ENCODE measurements at places on chromosomes 12 and 14.

GRCh38 chr14:45699471-45699870 lies 446.5 kb upstream of the MIS18BP1 start:
- no peak for DNase-seq

- no peak for DNase-seq
Measured at GRCh38 chr12:12357719-12358461, 1.0 kb downstream of the BORCS5 start.

DNA sequence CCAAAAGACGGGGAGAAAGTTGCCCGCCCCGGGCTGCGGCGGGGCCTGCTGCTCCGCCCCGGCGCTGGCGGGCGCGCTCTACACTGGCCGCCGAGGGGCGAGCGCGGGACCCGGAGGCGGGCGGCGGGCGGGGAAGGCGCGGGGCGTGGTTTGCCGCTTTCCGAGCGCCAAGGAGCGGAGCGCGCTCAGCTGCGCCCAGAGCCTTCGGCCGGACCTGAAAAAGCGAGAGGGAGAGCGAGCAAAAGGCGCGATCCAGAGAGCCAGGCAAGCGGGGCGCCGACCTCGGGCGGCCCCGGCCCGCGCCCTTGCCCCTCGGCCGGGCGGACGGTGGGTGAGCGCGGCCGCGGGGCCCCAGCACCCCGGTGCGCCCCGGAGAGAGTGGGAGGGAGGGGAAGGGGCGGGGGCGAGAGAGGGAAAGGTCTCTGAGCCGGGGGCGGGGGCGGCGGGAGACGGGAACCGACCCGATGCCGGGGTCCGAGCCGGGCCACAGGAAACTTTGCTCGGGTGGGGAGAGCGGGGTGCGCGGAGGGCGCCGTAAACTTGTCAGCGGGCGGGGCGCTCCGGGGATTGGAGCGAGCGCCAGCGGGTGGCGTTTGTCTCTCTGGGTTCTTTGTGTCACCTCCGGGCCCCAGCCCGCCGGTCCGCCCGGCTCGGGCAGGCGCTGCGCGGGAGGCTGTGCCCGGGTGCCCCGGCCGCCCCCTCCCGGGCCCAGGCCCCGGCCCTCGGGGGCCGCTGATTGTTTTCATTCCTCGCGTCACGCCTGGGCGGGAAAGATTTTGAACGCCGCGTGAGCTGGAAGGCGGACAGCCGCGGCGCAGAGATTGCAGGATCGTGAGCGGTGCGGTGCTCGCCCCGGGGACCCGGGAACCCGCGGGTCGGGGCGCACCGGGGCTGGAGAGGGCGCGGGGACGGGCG lies at the start of gene SYNE2:
Gene SYNE2, plus strand, starts transcription at position 188 of the 915 bp plus-strand sequence. CDS start 56,145 bp downstream, outside the sequence.
- DNase-seq = peak; percentile 38

DNA sequence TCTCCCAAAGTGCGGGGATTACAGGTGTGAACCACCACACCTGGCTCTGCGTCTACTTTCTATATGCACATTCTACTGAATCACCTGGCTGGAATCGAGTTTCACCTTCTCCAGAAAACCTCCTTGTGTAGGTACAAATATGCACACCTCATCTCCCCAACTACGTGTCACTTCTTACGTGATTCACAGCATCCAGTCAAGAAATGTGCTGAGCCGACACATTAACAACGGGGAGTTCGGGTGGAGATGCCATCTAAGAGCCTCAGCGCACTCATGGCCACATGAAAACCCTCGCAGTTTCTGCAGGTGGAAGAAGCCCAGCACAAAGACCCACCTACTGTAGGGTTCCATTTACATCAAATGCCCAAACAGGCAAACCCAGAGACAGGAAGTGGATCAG lies 29.3 kb downstream of the P2RX2 start:
- DNase-seq = no peak

- peak; percentile 80 for DNase-seq
Measured at GRCh38 chr12:98403936-98404335, 111.5 kb upstream of the TMPO start.

- no peak for DNase-seq
Measured at GRCh38 chr12:575129-575502, 88.1 kb downstream of the NINJ2 start.

GRCh38 chr12:91017511-91018263 lies 12.9 kb upstream of the EPYC start:
- DNase-seq = no peak

- no peak for DNase-seq
Measured at GRCh38 chr12:93789767-93790166, 112.6 kb downstream of the CRADD start.

GRCh38 chr14:75063491-75064204 lies at the start of gene ACYP1:
Gene ACYP1, minus strand, starts transcription at chr14:75064024. Its CDS starts 471 bp downstream, at chr14:75063553.
- peak; percentile 94 for DNase-seq

GRCh38 chr12:52611080-52611468 lies 7.3 kb downstream of the KRT73 start:
- DNase-seq = no peak

- no peak for DNase-seq
Measured at GRCh38 chr14:71089971-71090370, 182.7 kb downstream of the PCNX1 start.

GRCh38 chr12:96698965-96699364 lies 208.1 kb upstream of the NEDD1 start:
- DNase-seq = no peak

DNA sequence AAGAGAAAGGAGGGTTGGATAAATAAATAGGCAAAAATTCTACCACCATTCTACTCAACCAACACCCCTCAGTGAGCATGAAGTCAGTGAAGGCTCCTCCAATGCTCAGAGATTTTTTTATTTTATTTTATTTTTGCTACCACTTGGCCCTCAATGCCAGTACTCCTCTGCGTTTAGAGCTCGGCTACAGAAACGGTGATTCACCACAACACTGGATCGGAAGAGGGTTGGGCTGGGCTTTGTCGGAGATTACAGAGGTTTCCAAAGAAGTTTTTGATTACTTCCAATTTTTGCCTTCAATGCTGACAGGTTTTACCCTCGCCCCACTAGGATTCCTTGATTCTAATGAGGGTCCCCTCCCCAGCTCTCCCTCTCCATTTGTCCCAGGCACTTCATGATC lies 1027.2 kb upstream of the TMEM132C start:
- no peak for DNase-seq

- DNase-seq = no peak
Measured at GRCh38 chr12:25469368-25469767, 83.7 kb downstream of the LMNTD1 start.

DNA sequence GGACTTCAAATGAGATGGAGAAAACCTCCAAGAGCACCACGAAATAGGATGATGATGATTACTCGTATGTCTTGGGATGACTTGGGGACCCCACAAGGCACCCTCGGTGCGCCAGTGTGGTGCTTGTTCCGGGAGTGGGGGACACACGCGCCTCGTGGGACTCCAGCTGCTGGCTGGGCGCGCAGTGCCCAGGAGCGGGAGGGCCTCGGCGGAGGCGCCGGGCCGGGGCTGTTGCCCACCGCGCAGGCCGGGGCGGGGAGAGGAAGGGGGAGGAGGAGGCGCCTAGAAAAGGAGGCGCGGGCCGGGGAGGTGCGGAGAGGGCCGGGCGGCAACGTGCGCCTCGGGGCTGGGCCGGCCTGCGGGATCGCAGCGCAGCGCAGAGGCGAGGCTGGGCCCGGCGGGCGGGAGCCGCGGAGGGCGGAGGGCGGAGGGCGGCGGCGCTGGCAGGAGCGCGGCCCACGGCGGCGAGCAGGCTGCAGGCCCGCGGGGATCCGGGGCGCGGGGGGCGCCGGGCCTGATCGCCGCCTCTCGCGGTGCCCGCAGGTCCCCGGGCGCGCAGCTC lies at the start of gene RFLNA:
Gene RFLNA, plus strand, starts transcription at position 314 of the 562 bp plus-strand sequence. CDS start 337 bp downstream, outside the sequence.
- DNase-seq = no peak

DNA sequence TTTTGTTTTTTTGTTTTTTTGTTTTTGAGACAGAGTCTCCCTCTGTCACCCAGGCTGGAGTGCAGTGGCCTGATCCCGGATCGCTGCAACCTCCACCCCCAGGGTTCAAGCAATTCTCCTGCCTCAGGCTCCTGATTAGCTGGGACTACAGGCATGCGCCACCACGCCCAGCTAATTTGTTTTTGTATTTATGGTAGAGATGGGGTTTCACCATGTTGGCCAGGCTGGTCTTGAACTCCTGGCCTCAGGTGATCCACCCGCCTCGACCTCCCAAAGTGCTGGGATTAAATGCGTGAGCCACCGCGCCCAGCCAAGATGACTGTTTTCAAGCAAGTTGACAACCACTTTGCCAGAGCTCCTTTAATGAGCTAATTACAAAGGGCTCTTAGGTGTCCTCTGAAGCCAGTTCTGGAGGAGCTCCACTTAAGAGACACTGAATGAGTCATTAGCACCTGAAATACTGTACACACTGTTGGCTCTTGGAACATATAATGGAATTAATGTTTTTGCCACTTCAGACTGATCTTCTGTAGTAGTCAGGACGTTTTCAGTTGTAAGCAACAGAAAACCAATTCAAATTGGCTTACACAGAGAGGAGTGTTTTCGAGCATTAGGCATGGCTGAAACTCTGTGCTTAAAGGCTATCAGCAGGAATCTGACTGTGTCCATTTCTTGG lies 55.4 kb upstream of the MED13L start:
- DNase-seq = no peak

DNA sequence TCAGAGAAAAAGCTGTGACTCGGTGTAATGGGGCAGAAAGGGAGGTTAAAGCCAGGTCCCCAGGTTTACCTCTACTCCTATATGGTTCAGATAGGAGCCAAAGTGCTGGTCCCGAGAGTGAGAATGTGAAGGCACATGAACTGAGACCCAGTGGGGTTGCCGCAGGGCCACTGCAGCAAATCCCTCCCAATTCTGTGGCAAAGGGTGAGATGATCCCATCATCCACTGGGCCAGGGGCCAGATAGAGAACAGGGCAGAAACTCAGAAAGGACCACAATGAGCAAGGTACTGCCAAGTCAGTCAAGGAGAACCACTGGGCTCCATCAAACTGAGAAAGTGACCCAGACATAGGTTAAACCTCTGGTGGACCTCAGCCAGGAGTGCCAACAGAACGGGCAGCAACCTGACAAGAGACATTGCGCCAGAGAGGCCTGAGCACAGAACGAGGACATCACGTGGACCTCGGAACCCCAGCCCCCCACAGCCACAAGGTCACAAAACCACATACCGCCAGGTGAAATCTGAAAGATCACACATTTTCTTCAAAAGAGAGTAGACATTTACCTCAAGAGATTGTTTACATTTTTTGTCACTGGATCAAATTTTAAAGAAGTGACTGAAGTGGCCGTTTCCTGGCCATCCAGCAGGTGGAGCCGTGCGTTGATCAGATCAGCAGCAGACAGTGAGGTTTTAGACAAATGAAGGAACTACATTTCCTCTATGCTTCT lies 20.5 kb upstream of the ITPR2 start:
- peak; percentile 87 for DNase-seq

DNA sequence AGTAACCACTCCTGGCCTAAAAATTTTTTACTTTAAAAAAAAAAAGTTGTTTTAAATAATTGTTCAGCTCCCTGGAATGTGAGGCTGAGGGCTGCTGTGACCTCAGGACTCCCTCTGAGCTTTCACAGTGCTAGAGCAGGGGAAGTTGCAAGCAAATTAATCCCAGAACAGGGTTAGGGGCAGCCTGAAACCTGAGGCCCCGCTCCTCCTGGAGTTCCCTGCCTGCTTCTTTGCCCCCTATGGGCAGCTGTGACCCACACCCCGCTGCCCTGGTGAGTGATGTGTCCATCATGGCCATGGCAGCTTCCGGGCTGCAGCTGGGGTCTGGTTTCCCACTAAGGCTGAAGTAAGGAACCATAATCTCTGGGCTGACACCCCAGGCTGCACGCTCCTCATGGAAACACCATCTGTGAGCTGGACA lies 9.5 kb downstream of the RITA1 start:
- DNase-seq = no peak

GRCh38 chr12:8697120-8697475 lies 693 bp upstream of the RIMKLB start:
- peak; percentile 38 for DNase-seq

DNA sequence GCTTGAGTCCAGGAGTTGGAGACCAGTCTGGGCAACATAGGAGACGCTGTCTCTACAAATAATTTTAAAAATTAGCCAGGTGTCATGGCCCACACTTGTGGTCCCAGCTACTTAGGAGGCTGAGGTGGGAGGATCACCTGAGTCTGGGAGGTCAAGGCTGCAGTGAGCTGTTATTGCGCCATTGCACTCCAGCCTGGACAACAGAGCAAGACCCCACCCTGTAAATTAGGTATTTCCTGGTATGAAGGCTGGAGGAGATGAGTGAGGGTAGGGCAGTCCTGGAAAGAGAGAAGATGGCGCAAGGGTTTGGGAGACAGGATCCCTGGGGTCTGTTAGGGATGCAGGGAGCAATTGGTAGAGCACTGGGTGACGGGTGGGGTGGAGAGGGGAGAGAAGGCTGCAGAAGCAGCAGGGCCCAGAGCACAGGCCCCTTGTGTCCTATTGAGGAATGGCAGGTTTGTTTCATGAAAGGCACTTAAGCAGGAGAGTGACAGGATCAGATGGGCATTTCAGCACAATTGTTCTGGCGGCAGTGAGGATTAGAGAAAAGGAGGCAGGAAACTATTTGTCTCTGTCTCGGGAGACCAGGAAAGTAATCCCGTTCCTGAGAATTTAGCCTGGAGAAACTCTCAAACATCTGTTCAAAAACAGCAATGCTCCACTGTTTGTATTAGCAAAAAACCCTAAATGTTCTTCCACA lies 47.2 kb upstream of the KTN1 start:
- DNase-seq = peak; percentile 22

- peak; percentile 98 for DNase-seq
Measured at GRCh38 chr12:89162589-89163261, 189.6 kb downstream of the DUSP6 start.

DNA sequence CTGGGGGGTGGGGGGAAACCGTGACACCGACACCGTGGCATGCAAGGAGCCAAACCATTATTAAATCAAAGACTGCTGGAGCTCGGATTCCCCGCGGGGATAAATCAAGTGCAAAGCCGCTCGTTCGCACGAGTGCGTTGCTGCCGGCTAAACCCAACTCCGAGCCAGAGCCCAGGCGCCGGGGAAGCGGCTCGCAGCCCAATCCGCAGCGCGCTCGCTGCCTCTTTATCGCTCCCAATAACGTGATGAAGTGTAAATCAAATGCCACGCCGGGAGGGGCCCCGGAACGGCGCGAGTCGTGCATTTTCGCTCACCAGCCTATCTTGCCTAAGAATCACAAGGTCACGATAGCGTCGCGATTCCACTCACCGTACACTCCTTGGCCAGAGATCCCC lies 1.3 kb downstream of the MDGA2 start:
- DNase-seq = no peak

GRCh38 chr14:104232070-104232484 lies 93.7 kb downstream of the KIF26A start:
- DNase-seq = no peak

- DNase-seq = no peak
Measured at GRCh38 chr12:3352230-3352629, 138.8 kb upstream of the PRMT8 start.

GRCh38 chr14:73364559-73364958 lies 93.8 kb downstream of the NUMB start:
- DNase-seq = no peak
